CD4-positive, alpha-beta T cell treated with Interleukin-6 for 4 hours (primary cell): ENCODE measurements at places on chromosomes 2 and 18.

GRCh38 chr2:43845181-43845580 is 6.4 kb downstream of the ABCG8 start:
- DNase-seq: no peak

DNA sequence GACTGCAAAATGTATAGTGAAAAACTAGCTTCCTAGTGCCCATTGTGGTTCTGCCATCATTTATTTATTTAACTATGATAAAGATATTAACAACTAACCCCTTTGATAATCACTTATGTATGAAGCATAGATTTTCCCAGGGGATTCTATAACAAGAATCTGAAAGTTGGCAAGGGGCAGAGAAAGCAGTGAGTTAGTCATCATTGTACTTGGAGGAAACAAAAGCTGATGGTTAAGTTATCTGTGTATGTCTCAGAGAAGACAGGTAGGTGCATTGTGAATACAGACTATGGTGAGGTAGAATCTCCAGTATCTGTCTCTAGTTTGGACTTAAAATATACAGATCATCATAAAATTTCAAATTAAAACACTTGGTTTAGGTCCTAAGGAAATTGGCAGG is 2159.1 kb upstream of the CELF4 start:
- no peak for DNase-seq

DNA sequence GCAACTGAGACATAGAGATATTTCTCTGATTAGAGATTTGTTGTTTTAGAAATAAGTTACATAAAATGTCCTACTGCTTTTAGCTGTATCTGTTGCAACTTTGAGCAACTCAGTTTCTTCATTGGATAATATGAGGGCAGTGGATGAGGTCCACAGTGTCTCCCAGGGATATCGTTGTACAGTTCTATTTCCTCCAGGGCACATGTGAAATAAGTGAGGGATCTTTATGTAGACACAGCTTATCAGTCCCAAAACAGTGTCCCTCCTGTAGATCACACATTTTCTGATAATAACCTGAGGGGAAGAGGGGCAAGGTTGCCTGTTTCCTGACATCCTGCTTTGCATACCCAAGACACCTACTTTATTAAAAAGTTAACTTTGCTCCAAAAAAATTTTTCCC is 1231.2 kb upstream of the ZEB2 start:
- DNase-seq: no peak

DNA sequence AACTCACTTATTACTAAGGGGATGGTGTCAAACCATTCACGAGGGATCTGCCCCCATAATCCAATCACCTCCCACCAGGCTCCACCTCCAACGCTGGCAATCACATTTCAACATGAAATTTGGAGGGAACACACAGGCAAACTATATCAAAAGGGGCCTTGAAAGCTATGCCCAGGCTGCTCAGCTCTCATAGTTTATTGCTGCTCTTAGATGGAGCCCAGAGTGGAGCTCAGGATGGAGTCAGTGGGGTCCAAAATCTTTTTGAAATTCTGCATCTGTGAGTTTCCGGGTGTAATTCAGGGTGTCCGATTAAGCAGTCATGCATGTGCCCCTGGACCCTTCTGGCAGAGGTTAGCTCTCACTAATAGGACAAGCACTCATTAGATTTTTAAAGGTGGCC is 24.3 kb downstream of the RHOB start:
- no peak for DNase-seq

DNA sequence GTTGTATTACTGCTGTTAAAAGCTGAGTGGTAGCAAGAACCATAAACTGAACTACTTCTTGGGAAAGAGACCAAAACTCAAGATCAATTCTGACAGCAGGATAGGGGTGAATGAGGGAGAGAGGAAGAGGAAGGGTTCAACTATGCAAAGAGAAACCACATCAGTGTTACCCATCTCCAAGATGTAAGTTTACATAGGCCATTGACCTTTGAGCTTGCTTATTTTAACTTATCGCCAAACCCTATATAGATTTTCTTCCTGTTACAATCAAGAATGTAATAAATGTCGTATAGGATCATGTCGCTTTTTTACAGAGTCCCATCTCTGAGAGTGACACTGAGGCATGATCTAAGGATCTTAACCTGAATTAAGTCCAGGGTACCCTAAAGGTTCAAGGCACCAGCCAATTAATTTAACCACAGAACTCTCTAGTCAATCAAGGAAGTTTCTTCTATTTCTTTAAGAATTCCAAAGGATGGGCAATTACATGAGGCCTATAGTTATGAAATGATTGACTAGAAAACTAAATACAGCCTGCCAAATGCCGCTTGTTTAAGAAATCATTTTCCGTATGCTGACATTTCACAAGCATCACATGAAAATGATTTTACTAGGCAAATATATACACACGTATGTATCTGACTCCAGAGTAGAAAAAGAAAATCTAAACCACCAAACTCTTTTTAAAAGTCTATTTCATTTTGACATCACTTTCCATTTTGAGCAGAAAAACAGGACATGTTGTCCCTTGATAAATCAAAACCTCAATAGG is 11.8 kb downstream of the RND3 start:
- no peak for DNase-seq

GRCh38 chr18:37689841-37690240 is 124.2 kb upstream of the CELF4 start:
- DNase-seq: no peak

DNA sequence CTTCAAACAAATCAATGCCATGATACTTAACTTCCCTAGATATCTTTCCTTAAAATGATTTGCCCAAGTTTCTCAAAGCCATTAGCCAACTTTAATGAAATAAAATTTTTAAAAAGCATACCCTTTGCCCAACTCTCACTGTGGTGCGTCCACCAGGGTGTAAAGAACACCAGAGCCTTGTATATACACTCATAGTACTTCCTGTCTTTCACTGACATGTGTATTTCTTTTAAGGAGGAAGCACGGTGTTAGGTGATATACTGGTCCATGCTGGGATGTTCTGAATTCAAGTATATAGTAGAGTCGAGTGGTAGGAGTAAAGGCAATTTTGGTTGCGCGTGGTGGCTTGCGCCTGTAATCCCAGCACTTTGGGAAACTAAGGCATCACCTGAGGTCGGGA is 22.7 kb downstream of the AAK1 start:
- no peak for DNase-seq

DNA sequence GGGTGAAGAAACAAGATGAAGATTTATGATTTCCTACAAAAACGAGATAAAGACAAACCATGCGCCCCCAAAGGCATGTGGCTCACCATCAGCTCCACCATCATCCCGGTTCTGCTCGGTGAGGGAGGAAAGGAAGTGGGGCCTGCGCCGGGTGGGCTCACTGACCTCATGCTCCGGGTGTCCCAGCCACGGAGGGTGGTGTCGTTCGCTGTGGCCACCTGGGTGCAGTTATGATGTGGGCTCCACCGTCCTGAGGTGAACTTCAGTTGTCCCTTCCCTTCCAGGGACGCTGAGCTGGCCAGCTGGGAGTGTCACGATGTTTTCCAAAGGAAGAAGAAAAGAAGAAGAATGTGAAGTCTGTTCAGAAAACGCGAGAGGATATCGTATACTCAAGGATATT is 180.9 kb downstream of the EIPR1 start:
- no peak for DNase-seq

DNA sequence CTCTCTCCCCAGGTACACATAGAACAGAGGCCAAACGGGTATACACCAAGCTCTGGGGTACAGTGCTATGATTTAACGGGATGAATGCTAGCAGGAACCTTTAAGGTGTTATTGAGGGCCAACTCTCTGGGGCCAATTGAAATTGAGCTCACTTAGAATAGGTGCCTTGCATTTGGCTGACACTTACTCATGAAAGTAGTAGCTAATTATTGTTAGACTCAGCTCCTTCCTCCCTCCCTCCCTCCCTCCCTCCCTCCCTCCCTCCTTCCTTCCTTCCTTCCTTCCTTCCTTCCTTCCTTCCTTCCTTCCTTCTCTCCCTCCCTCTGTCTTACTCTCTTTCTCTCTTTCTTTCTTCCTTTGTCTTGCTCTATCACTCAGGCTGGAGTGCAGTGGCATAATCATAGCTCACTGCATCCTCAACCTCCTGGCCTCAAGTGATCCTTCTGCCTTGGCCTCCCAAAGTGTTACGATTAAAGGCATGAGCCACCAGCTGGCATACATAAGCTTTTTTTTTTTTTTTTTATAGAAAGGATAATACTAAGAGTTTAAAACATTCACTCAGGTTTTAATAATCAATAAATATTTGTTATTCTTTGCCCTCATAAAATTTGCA is 95.7 kb downstream of the TTC27 start:
- no peak for DNase-seq

DNA sequence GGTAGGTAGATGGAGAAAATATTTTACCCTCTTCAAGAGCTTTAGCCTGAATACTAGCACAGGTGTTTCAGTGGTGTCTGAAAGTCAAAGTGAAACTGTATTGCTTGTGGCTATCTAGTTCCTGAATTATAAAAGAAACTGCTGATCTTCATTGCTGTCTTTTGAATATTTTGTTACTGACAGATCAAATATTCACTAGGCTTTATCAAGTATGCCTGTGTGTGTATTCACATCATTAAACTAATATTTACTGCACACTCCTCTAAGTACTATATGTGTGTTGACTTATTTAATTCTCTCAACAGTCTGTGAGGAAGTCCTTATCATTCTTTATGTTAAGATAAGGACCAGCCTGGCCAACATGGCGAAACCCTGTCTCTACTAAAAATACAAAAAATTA is 139.6 kb downstream of the SOCS6 start:
- DNase-seq: no peak

GRCh38 chr2:96389736-96390135 is 54.2 kb downstream of the NCAPH start:
- no peak for DNase-seq

GRCh38 chr18:58805467-58806187 is 59.0 kb upstream of the ZNF532 start:
- DNase-seq: no peak

DNA sequence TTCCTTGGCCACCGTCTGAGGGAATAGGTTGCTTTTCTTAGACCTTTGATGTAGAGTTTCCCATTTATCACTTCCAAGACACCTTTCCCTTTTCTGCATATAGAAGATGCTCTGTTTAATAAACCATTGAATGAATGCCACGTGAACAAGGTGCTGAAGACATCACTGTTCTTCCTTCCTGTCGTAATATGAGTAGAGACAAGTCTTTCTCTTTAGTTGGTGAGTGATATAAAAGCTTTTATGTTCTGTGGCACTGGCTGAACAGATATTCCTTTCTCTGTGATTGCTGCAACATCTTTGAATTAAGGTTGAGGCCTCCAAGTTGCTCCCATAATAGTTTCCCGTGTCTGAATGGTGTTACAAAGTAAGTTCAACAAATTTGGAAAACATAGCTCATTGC is 38.7 kb downstream of the TTC39C start:
- no peak for DNase-seq

- DNase-seq: no peak
Measured at GRCh38 chr2:47595687-47596086, 187.3 kb upstream of the MSH6 start.

- DNase-seq: no peak
Measured at GRCh38 chr2:122423934-122424333, 668.5 kb downstream of the TSN start.

DNA sequence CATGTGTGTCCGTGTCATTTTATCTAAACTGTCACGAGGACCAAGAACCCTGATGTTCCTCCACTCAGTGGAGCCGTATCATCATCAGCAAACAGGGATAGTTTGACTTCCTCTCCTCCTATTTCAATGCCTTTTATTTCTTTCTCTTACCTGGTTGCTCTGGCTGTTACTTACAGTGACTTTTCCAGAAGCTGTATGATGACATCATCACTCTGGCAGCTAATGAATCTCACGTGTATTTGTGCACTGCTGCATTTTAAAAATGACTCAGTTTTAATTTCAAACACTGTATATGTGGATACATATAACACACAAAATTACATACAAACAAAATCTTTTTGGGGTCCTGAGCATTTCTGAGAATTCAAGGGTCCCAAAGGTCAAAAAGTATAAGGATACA is 481.4 kb downstream of the CDH2 start:
- DNase-seq: no peak

- DNase-seq: no peak
Measured at GRCh38 chr18:22228976-22229375, 59.6 kb downstream of the GATA6 start.

- peak; percentile 82 for DNase-seq
Measured at GRCh38 chr2:19868701-19869580, 32.8 kb downstream of the TTC32 start.

GRCh38 chr2:108593547-108594098 is 59.4 kb downstream of the LIMS1 start:
- no peak for DNase-seq

GRCh38 chr2:85154048-85154753 is 21.0 kb downstream of the TCF7L1 start:
- no peak for DNase-seq

- DNase-seq: no peak
Measured at GRCh38 chr2:12558519-12558918, 158.2 kb upstream of the TRIB2 start.

- DNase-seq: no peak
Measured at GRCh38 chr2:170380267-170380666, 202.3 kb downstream of the MYO3B start.

DNA sequence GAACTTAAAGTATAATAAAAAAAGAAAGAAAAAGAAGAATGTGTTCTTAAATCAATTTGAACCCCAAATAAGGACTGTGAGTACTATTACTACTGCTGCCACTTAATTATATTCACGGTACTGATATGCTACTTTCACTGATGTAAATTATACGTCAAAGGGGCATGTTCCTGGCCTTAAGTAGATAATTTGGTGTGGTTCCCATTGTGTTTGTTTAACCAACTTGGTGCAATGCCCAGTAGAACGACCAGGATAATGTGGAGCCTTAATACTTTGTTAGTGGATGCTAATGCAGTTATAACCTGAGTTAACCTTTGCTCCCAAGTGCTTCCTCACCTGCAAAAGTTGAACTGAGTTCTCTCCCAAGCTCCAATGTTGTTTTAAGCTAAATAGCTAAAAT is 142.0 kb downstream of the NR4A2 start:
- DNase-seq: no peak

- no peak for DNase-seq
Measured at GRCh38 chr18:5527603-5528002, 16.2 kb downstream of the EPB41L3 start.

DNA sequence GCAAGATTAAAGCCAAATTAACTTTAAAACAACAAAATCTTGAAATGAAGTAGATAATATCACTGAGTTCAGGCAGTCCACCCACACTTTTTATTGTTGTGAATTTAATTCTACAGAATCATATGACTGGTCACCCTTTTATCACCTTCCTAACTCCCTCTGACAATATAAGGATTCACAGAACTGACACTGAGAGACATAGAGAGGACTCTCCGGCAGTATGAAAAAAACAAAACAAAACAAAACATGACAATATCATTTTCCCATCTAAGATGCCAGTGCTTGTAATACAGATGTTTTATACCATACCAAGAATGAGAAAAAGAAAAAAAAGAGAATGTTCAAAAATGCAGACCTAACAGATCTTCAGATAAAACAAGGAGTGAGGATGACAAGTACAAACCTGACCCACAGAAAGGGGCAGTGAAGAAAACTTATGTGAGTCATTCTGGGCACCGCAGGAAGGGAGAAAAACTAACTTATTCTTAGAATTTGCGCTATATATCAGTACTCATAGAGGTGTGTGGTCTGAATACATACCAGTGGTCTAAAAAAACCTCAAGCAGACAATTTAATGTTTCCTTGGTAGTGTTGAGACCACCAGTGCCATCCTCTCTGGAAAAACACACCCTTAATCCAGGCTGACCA is 136.6 kb downstream of the ZAP70 start:
- no peak for DNase-seq
